ENCODE measurements at places on chromosomes 12 and 14.

- DNase-seq = no peak
These were observed 93.1 kb downstream of the SLC5A8 start for GRCh38 chr12:101116911-101117310.

DNA sequence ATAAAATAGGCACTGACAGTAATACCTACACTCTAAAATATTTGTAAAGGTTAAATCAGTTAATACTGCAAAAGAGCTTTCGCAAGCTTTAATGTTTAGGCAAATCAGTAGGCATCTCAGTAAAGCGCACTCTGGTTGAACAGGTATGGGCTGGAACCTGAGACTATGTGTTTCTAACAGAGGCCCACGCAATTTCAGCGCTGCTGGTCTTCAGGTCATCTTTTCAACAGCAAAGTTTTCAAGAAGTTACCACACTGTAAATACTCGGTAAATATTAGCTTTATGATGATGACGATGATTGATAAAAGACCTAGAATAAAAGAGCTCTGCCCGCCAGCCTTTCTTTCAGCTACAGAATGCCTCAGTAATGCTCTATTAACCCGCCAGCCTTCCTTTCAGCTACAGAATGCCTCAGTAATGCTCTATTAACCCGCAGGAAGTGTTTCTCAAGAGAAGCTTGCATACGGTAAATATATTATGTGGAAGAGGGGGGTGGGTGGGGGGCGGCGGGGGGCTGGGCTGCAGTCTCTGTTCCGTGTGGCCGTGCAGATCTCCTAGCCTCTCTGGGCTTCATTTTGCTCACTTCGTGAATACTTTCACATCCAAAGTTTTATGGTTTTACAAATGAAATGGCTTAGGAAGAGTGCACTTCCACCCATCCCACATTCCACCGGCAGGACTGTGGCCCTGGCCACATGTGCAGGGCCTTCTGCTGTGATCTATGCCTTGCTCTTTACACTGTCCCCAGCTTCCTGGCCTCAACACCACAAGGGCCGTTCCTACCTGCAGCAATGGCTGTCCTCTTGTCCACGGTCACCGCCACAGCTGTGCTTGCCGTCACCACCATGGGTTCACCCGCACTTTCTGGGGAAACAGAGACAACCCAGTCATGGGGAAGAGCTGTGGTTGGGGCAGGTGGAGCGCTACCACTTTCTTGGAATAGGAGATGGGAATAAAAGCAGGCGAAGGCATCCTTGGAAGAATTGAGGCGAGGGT is 19.9 kb downstream of the LRTM2 start:
- DNase-seq = no peak

DNA sequence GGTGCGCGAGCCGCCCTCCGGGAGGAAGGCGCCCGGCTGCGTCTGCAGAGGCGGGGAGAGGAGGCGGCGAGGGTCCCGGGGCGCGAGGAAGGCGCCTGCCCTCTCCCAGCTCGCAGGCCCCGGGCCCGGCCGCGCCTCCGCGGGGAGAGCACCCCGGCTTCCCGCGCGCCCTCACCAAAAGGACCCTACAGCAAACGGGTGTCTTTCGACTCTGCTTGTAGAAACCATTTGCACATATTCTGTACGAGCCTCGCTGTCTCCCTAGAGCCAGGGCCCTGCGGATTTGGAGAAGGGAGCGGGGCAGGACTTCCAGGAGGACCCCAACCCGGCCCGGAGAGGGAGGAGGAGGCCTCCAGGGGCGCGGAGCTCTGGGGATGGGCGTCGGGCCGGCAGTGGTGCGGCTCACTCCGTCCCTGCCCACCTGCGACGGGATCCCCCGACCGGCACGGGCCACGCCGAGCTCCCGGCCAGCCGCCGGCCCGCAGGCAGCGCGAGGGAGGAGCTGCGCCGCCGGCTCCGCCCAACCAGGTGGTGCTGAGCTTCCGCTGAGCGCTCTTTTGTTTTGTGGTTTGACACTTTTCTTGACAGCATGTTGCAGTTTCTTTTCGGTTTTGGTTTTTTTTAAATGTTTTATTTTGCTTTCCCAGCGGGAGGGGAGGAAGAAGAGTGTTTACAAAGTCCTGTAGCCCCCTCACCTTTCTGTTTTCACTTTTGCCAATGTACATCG is 103.3 kb upstream of the FKBP4 start:
- DNase-seq = peak; percentile 70

DNA sequence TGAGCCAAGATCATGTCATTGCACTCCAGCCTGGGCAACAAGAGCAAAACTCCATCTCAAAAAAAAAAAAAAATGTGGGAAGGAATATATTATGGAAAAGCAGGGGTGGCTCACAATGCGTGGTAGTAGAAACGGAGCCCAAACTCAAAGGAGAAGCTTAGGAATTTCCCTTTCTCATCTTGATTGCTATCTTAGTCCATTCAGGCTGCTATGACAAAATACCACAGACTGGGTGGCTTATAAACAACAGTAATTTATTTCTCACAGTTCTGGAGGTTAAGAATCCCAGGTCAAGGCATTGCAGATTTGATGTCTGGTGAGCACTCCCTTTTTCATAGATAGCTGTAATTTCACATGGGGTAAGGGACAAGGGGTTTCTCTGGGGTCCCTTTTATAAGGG is 153.8 kb upstream of the KRR1 start:
- DNase-seq = no peak

DNA sequence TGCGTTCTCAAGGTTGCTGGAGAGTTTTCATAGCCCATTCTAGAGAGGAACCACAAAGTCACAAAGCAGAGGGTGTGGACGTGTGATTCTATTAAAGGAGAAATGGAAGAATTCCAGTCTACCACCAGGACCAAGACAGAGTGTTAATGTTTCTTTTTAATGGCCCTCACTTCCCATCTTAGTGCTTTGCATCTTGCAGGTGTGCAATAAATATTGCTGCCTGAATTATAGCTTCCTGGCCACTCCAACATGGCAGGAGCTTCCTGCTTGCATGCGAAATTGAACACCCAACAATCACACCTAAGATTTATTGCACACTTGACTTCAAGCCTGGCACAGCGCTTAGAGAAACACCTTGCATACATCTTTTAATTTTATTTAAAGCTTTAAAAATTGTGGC is 22.4 kb upstream of the PPP1CC start:
- no peak for DNase-seq

GRCh38 chr12:116398193-116398592 is 120.7 kb upstream of the MED13L start:
- no peak for DNase-seq

- no peak for DNase-seq
These were observed 25.9 kb downstream of the ISCA2 start for GRCh38 chr14:74519316-74520074.

DNA sequence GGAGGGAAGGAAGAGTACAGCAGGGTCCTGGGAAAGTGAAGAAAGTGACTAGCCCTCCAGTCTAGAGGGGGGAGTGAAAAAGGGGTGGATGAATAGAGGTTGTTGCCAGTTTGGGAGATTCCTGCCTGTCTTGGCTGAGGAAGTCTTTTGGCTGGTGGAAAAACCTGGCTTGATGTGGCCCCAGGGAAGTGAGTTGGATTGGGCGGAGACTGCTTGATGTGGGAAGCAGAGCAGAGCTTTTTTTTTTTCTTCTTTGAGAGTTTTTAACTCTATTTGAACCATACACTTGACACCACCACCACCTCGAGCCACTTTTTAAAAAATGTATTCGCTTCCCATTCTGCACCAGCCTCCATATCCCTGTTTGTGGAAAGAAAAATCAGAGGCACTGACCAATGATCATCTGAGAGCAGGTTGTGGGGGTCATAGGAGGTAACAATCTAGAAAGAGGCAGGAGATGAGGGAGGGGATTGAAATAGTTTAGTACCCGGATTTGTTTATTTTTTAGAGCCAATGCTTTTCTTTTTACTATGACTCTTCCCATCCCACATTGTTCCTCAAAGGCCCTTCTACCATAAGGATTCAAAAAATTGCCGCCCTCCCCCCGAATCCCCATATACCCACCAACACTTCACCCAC is 690 bp upstream of the DTX3 start:
- DNase-seq = no peak

GRCh38 chr12:32257695-32258496 is 141.5 kb upstream of the FGD4 start:
- DNase-seq = peak; percentile 14

GRCh38 chr14:103621860-103622259 is 7.2 kb upstream of the KLC1 start:
- DNase-seq = no peak

Data from T-helper 2 cell (primary cell).